ENCODE measurements at places on chromosomes 3 and 15.

- no peak for DNase-seq
These were observed 36.1 kb downstream of the HMG20A start for GRCh38 chr15:77456746-77457145.

DNA sequence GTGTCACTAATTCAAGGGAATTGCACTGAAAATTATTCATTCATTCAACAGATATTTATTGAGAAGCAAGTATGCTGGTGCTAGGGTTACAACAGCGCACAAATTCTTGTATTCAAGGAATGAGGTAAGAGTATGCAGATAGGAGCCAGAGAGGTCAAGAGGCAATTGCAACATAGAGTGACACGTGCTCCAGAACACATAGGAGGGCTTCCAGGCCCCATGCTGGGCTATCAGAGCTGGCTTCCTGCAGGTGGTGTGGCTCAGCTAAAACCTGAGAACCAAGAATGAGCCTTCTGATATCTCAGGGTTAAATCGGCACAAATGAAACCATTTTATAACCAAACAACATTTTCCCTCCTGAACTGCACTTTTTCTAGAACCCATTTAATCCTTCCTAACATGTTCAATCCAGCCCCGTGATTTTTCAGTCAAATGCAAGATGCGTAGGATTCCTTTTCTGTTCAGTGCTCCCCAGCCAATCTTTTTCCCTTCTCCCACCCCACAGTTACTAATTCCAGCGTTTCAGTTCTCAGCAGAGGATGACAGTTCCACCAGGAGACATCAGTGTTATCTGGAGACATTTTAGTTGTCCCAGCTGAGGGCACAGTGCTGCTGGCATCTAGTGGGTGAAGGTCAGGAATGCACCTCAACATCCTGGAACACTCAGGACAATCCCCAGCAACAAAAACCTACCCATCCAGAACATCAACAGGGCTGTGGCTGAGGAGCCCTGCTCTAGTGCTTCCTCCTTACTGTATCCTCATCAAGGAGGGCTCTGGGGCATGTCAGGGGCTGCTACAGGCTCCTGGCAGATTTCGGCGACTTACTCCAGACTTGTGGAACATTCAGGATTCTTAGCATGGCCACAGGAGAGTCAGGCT, 13.1 kb downstream of the CCR5AS start:
- DNase-seq = no peak

DNA sequence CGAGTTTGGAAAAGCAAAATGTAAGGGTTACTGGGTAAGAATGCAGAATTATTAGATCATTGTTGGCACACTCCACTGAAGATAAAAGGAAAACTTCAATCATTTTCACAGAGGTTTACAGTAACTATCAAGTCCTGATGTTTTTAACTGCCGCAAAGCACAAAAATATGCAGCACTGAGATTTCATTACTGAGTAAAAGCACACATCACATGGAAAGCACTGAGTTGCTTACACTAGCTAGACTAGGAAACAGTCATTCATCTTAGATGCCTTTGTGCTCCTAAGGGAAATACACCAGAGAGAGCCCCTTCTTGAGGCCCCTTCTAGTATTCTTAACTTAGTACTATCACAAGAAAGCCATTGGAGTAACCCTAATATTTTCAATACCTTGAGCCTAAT, 11.8 kb upstream of the P2RY1 start:
- no peak for DNase-seq

DNA sequence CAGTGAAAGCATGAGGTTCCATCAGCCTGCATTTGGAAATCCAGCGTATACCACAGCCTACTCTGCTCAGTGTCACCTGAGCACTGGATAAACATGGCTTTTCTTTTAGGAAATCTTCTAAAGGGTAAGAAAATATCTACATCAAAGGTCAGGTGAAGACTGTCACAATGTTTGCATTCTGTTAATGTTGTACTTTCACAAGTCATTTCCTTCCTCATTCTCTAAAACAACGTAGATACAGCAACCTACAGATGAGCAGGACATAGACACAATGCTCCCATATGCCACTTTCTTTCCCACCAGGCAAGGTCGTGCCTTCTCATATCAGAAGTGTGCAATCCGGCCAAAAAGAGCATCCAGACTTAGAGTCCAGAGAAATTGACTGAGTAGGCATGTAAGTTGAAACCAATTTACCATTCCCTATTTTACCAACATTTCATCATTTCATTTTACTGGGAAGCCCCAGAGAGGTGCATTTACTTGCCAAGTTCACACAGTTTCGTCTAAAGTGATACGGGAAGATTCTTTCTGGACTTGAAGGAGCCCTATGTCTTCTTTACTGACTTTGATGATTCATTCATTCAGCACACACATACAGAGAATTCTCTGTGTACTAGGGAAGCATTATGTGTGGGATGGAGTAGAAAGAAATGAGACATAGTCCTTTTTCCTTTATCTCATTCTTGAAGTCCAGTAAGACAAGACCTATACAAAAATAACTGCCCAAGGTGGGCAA, 30.6 kb upstream of the LPP start:
- no peak for DNase-seq

DNA sequence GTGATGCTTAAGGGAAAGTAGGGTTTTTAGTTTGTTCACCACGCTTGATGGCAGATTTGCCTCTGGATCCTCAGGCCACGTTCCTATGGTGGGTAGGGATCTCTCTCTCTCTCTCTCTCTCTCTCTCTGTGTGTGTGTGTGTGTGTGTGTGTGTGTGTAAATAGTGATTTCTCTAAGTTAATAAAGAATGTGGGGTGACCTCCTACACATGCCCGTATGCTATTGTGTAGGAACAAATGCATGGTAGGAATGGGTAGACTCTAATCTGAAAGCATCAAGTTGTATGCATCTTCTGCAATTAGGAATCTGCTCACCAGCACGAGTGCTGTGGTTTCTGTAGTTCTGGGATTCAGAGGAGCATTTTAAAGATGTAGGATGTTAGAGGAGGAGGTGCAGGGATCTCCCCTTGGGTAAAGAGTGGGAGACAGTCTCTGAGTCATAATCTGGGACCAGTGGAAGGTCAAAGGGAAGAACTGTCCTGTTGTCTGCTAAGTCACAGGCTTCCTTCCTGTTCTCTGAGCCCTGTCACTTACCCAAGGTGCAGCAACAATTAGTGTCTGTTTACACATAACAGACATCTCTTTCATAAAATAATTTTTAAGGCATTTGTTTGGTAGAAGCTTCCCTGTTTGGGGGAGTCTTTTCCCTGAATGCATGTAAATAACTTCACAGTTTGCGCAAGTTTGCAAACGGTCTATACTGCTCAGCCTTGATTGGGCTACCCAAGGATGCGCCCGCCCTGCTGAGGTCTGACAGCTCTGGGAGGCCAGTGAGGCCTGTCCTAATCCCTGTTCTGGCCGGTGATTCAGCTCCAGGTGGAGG, 139.8 kb downstream of the IGF1R start:
- DNase-seq = no peak
